ENCODE measurements at places on chromosomes 6 and 20.
A peak's percentile ranks its signal among the peaks of the same experiment; 100 is the strongest.

- no peak for DNase-seq
These were observed 127.8 kb downstream of the HFE start for GRCh38 chr6:26214803-26215584.

- no peak for DNase-seq
These were observed 6.4 kb downstream of the TPMT start for GRCh38 chr6:18148304-18149025.

DNA sequence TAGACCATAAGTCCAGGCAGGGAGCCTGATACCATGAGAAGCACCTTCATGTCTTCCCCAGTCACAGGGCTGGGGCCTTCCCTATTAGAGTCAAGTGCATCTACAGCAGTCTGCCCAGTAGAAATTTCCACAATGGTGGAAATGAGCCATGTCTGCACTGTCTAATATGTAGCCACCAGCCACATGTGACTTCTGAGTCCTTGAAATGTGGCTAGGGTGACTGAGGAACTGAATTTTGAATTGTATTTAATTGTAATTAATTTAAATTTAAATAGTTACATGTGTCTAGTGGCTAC lies 300.2 kb downstream of the CLIC5 start:
- no peak for DNase-seq

- DNase-seq, result no peak
These were observed 96.0 kb downstream of the RIMS1 start for GRCh38 chr6:71982389-71982788.

DNA sequence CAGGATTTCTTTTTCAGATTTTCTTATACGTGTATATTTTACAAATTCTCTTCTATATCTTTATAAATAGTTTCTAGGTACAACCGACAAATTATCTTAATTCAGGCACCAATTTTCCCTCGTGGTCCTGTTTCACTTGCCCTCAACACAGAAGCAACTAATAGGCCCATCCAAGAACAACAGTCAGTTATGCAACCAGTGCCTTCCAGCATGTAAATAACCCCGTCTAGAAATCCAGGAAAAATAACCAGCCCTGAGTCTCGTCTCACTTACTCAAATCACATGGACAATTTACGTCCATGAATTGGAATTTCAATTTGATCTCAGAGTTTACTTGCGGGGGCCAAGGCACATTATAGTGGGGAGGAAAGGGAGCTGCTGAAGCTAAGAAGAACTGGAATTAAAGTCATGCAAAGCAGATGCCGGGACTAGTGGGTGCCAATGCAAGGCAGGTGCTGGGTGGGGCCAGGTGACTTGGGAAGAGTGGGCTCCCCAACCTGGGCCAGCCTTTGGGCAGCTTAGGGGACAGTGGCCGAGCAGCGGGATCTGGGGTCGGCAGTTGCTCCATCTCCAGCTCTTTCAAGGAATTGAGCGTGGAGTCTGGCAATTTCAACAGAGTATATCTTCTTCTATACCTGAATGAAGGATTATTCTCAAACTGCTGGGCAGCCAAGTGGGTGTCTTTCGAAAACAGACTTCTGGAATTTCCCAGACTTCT lies 121.7 kb downstream of the EDN3 start:
- DNase-seq, result no peak

GRCh38 chr6:118696271-118696670 lies 44.9 kb upstream of the CEP85L start:
- DNase-seq, result no peak

GRCh38 chr6:35086636-35087360 lies 54.3 kb downstream of the TCP11 start:
- no peak for DNase-seq

DNA sequence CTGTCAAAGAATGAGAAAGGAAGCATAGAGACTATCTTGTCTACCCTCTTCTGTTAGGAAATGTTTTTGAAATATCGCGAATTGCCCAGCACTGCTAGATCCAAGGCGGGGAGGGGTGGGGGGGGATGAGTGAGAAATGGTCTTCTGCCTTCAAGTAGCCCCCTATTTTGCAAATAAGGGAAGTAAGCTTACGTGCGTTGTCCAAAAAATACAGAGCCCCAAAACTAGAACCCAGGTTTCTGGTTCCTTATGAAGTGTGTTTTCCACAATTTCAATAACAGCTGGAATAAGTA lies 923 bp upstream of the ILRUN start:
- no peak for DNase-seq

DNA sequence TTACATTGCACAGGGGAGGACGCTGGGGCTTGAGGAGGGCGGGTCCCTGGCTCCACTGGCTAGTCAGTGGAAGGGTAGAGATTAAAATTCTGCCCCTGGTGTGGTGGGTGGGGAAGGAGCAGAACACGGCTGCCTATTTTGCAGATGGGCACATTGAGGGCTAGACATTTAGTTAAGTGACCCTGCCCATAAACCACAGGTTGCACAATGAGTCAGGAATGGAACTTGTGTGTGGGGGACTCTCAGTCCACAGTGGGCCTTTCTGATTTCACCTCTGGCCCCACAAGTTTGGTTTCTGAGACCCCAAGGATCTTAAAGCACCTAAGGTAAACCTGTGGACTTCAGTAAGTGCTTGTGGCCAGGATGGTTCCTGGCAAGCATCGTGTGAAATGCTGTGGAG lies 22.0 kb upstream of the CCDC167 start:
- no peak for DNase-seq

DNA sequence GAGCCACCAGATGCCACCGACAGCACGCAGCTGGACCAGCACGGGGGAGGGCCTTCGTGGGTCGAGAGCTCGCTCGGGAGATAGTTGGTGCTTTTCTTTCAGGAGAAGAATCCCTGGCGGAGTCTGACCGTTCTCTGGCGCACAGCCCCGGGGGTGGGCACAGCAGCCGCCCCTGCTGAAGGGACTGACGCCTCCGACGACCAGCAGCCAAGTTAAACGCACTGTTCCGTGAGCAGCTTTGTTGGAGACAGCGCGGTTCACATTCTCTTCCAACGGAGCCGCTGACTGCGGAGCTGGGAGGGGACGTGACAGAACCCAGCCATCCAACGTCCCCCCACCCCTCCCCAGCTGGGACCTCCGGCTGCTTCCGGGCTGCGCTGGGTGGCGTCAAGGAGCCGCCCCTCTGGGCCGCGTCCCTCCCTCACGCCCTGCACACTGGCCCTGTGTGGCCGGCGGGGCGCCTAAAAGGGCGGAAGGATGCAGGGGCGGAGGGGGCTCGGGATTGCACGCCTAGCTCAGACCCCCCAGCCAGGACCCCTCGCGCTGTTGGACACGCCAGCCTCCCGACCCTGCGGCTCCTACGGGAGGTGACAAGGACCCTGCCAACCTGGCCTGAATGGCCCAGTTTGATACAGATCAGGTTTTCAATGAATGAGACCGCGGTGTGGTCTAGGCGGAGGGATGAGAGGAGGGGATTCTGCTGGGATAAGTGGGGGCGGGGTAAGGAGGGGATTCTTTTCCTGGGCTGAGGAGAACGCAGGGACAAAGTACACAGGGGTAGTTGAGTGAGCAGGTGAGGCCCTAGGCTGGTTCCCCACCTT lies 36.4 kb upstream of the KHDC1 start:
- DNase-seq, result no peak

DNA sequence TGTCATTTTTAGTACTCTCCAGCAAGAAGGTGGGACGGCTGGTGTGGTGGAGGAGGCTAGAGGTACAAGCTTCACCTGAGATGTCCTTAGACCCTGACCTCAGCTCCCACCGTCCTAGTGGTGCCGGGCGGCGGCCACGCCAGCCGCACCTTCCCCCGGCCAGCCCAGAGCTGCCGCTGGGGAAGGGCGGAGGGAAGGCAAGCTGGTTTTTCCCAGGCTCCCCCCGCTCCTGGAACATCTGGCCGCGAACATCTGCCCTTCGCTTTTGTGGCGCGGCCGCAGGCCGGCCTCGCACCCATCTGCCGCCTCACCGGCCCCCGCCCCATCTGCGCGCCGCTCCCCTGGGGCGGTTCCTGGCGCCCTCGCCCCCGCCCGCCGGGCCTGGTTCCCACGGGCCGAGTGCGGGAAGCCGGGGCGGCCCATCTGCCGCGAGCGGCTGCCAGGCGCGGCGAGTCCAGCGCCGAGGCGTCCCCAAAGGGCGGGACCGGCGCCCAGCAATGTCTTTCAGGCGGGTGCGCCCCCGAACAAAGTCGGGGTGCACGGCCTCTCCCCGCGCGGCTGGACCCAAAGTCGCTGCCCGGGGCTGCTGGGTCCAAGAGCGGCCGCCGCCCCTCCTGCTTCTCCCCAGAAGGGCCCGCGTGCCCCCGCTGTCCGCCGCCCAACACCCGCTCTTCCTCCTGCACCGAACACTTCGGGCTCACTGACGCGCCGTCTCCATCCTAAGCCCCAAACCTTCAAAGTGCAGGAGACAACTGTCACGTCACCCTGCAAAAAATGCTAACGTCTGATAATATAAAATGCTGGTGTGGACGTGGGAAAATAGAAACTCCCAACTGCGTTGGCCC lies 17.3 kb upstream of the ID1 start:
- no peak for DNase-seq

GRCh38 chr20:1833728-1834726 lies 61.2 kb upstream of the SIRPA start:
- DNase-seq, result no peak

DNA sequence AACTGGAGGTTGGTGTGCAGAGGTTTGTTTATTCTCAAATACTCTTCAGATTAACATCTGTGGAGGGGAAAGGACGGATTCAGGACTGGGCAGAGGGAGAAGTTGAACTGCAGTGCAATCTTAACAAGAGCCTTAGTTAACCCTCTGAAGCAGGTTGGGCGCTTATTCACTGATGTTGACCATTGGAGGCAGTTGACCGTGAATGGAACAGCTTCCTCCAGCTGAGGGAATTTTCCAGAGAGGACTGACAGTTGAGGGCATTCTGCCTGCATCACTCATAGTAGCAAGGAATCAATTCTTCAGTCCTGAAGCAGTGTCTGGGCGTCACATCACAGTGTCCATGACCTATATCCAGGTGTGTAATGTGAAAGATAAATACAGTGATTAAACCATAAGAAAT lies 80.9 kb downstream of the PLCB4 start:
- no peak for DNase-seq

DNA sequence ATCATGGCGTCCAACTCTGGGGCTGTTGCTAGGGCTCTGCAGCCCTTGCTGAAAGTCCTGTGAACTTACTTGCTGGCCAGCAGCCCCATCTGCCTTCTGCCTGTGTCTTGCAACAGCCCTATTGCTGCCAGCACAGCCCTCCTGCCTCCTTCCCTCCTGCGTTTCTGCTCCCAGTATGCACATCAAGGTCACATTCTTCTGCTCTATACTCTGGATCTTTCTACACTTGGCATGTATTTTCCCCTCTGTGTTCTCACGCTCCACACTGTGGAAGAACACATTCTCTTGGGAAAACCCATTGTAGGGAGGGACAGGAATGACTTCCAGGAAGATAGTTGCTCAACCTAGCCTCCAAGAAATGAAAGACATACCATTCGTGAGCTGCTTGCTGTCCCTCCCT lies 80.9 kb upstream of the PHACTR2 start:
- DNase-seq, result no peak

- no peak for DNase-seq
These were observed 30.2 kb upstream of the FRMD1 start for GRCh38 chr6:168109171-168109570.

DNA sequence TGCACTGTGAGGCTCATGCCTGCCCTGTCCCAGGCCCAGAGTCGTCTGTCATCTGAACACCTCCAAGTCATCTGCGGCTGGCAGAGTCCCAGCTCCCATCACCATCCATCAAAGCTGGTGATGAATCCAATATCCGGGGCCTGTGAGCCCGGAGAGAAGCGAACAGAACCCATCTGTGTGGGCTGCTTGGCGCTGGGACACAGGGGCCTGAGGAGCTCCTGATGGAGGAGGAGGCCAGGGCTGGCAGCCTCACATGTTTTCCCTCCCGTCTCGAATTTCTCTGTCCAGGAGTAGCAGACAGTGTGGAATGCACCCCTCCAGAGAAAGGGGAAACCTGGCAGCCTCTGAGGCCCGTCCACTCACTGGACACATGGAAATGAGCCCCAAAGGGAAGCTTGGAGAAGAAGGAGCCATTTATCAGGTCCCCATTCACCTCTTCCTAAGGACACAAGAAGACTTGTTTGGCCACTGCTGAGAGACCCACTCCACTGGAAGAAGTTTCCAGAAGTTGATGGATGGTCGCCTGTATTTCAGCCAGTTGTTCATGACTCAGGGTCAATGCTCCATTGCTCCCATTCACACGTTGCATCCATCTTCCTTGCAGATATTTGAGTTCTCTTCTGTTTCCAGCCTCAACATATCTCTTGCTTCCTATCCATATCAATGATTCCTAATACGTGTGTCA lies 307.5 kb upstream of the SULF2 start:
- DNase-seq, result no peak

DNA sequence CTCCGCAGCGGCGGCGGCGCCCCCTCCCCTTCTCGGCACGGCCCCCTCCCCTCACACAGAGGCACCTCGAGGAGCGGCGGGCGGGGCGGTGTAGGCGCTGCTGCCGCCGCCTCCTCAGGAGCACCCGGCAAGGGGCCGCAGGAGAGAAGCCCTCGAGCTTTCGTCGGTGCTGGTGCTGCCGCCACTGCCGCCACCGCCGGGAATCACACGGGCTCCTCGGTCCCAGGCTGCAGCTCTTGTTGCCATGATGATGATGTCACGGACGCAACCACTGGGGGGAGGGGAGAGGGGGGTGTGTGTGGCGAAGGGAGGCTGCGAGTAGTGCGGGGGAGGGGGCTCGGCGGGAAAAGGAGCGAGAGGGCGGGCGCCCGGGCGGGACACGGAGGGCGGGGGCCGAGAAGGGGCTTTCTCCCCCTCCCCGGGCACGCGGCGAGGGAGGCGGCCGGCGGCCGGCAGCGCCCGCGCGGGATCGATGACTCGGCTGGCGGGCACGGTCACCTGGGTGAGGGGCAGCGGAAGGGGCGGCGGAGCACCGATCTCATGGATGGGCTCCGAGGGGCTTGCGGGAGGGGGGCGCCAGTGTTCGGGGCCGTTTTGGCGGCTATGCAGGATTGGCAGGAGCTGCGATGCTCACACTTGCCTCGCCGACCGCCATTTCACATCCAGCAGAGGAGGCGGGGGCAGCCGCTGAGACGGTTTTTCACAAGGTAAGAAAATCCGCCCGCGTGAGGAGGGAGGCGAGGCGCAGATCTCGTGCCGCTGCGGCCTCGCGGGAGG lies at the start of gene REV3L:
Gene REV3L, minus strand, starts transcription at position 260 of the 777 bp plus-strand sequence. CDS start 330 bp downstream, outside the sequence.
- DNase-seq, result peak; percentile 87
